ENCODE measurements at places on chromosomes 3 and 15.

DNA sequence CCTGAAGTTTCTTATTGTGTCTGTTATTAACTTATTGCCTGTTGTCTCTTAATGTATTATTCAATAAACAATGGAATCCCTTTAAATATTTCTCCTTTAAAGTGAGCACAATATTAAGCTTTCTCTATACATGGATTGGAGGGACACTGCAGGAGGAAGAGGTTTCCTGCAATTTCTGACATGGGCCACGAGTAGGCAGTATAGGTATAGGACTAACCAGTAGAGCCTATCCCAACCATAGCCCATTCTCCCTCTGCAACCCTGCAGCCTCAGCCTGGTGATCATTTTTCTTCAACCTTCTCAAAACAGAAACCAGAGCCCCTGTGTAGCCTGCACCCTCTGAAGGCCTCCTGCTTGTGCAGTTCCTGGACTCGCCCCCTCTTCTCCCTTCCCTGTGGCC, 124.8 kb downstream of the NEK10 start:
- no peak for DNase-seq

GRCh38 chr15:32899126-32899596, 181.4 kb downstream of the GREM1 start:
- no peak for DNase-seq

DNA sequence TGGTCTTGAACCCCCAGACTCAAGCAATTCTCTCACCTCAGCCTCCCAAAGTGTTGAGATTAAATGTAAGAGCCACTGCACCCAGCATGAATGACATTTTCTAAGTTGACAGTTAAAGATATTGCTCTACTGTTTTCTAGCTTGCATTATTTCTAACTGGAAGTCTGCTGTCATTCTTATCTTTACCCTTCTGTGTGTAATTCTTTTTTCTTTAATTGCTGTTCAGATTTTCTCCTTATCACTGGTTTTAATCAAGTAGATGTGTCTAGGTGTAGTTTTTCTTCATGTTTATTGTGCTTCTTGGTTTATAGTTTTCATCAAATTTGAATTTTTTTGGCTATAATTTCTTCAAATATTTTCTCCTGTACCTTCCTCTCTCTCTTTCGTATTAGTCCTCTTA, 4.9 kb downstream of the PARP15 start:
- DNase-seq = no peak

GRCh38 chr3:174955513-174956016, 96.4 kb downstream of the NAALADL2 start:
- no peak for DNase-seq

- DNase-seq = no peak
These were observed 24.3 kb downstream of the LMCD1 start for GRCh38 chr3:8525893-8526292.

GRCh38 chr3:69715204-69715603, 24.1 kb upstream of the MITF start:
- no peak for DNase-seq
